Activated CD4-positive, alpha-beta T cell treated with anti-CD3 and anti-CD28 coated beads for 1 hour (primary cell): ENCODE measurements at places on chromosomes 4 and X.

- DNase-seq, result no peak
These were observed 402.5 kb downstream of the RAPGEF2 start for GRCh38 chr4:159505266-159505975.

- no peak for DNase-seq
These were observed 144.1 kb upstream of the DDX53 start for GRCh38 chrX:22855693-22856092.

DNA sequence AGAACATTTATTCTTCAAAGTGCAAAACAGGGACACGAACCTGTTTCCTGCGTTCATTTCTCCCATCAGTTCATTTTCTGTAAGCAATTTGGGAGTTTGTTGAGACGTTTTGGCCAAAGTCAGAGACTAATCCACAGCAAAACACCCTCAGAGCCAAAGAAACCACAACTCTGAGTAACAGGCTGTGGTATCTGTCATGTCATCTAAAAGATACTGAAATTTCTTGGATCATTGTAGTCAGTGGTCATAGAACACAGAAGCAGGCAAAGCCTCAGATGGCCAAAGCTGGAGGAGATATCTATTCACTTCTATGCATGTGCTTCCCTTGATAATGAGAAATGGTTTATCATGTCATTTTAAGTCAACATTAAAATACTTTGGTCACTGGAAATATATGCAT, 485.6 kb upstream of the GALNT7 start:
- DNase-seq, result no peak

GRCh38 chrX:31228909-31229308, 157.1 kb upstream of the FTHL17 start:
- no peak for DNase-seq

DNA sequence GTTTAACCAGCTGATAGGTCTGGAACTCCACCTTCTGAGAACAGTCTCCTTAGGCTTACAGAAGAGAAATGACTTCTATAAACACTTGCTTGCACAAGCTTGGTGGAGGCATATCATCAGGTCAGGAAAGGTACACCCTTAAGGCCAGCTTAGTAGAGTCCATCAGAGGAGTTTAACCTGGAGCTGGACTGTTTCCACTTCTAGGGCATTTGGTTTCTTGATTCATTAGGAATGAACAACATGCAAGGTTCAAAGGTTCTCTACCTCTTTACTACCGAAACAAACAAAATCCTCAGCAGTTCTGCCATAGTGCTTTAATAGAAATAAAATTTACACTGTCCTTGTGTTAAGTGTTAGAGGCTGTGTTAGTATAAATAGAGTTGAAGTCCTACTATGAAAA, 171.4 kb upstream of the NPY2R start:
- no peak for DNase-seq

GRCh38 chr4:89658701-89659024, 178.3 kb downstream of the SNCA start:
- DNase-seq, result no peak

GRCh38 chr4:169443748-169444147, 168.6 kb downstream of the NEK1 start:
- no peak for DNase-seq

- DNase-seq, result no peak
These were observed 49.9 kb upstream of the FGF13 start for GRCh38 chrX:138761380-138761779.

DNA sequence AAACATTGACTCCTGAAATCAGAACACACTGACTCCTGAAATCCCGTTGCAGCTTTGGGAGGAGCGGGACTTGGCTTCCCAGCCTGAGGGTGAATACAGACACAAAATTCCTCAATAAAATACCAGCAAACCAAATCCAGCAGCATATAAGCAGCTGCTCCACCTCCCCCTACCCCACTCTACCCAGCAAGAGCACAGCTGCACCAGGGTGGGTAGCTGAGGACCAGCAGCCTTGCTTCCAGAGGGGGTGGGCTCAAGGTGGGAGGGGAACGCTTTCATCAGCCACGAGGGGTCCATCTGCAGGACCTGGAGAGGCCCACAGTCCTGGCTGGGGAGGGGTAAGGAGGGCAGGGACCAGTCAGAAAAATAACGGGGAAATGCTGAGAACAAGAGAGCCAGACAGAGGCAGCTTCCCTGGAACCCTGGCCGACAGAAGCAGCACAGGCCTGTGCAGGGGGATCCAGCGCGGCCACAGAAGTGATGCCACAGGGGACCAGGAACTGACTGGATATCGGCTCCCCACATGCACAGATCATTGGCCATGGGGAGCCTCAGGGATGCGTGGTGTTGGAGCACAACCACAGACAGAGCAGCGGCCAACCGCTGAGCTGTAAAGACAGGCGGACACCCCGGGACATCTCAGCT, 49.8 kb downstream of the FGFRL1 start:
- no peak for DNase-seq

DNA sequence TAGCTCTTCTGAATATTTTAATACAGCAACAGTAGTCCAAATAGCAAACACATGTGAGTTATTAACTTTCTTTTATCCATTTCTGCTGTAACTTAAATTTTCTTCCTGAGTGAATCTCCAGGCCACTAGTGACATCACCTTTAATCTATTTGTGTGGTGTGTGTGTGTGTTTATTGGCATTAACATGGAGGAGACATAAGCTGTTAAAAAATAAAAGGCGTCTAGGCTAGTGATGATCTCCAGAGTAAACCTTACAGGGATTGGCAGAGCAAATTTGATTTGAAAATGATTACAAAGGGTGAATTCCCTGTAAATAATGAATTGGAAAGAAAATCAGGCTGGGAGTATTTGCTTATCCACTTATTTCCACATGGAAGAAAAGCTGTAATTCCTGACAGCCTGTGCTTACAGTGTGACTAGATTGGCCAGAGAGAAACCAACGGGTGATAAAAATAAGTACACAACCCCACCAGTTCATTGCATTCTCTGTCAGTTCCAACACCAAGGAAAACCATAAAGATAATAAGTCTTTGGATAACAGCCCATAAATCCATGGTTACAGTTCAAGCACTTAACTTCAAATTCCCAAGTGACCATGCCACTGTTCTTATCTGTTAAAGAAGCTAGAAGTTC, 186.1 kb downstream of the ENOX2 start:
- DNase-seq, result no peak

DNA sequence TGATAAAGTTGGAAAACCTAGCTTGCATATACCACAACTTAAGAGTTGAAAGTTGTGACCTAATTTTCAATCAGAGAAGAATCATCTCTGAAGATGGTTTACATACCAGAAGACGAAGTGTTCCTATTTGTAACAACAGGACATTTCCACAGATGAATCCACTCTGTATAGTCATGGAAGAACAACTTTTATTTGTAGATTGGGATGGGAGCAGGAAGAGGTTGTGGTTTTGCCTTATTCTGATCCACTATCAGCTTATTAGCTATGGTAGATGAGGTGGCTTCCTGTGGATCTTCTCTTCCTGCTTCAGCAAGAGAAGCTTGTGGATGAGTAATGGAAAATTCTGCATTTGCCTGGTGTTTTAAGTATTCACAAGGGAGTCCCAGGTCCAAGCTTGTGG, 18.6 kb upstream of the SUPT20HL1 start:
- no peak for DNase-seq

- DNase-seq, result no peak
These were observed 211.0 kb downstream of the NWD2 start for GRCh38 chr4:37455301-37456131.

DNA sequence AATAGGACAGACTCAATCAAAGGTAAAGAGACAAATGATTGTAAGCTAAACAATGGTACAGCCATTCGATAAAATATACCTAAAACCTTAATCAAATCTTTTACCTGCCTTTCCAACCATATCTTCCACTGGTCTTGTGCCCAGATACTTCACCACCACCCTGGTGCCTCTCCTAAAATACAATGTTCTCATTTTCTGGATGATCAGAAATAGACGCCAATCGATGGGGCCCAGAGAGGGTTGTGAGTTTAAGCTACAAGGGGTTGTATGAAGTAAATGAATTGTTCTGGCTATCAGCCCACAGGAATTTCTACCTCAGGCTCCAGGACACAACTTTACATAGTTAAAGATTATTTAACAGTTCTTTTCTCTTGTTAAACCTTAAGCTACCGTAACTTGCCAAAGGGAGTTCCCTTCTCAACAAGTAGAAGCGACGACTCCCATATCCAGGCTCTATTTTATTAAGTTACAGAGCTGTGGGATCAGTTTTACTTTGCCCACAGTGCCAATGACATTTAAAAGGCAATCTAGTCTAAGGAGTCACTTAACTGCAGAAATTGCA, 99.1 kb downstream of the CHRNA9 start:
- no peak for DNase-seq

GRCh38 chr4:110009550-110009949, 96.9 kb downstream of the EGF start:
- DNase-seq, result no peak

DNA sequence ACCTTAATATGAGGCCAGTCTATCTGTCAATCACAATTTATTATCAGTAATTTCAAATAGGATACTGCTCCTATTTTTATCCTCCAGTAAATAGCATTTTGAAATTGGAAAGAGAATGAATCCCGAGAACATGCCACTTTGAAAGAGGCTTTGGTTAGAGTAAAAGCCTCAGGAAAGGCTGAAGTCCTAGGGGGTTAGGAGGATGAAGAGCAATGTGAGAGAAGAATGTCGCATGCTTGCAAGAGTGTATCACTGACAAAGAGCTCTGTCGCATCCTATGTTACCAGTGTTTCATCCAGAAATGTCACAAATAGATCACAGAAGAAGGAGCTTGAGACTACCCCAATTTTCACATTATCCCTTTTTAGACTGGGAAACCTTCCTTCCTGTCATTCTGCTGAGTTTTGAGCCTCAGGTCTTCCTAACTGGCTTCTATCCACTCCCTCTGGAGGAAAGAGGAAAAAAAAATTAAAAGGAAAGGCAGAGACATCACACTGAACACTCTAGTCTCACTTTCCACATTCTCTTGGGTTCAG, 39.8 kb downstream of the GPM6A start:
- no peak for DNase-seq

DNA sequence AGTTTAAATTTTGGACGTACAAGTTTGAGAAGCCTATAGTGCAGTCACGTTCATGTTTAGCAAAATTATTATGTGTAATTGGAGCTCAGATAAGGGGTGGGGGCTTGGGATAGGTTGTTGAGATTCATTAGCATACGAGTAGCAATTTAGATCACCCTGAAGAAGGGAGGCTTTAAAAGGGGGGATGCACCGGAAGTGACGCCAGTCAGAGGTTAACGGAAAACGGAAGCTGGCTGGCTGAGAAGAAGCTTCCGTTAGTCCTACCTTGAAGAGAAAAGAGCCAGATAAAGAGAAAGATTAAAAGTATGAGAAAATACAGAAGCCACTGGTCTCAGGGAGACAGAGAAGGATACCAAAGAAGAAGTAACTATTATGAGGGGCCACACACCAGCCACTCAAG, 1.1 kb upstream of the NXT2 start:
- no peak for DNase-seq

GRCh38 chrX:63922221-63922620, 137.2 kb upstream of the ARHGEF9 start:
- DNase-seq, result no peak

DNA sequence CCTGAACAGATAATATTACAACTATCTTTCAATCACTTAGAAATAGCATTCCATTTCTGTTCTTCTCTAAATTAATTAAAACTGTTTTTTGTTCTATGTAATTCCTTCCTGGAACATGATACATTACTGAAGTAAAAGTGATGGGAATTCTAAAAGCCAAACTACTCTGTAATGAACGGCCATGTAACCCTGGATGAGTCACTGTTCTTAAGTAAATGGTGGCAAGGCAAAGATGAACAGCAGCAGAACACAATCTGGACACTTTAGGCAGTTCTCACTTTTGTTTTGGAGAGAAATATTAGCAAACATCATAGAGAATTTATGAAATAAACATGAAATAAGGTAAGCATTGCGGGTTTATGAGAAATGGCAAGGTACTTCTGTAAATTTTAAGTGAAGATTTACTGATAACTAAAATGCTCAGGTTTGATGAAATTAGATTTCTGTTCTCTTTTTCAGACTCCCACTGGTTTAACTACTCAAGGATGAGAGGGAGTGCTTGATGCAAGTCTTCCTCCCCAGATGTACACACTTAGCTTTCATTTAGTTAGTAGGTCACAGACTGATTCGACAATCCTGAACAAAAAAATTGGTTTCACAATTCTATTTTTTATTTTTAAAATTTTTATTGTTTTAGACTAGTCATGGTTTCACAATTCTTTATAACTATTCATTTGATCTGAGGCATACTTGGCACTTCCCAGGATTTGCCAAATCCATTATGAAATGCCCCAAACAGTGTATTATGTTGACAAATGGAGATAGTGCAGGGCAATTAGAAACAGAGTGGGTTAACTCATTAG, 964 bp upstream of the GPR82 start:
- DNase-seq, result no peak

GRCh38 chr4:26660261-26660660, 76.4 kb downstream of the TBC1D19 start:
- no peak for DNase-seq

- no peak for DNase-seq
These were observed 54.5 kb upstream of the FBXW7 start for GRCh38 chr4:152590179-152591031.

DNA sequence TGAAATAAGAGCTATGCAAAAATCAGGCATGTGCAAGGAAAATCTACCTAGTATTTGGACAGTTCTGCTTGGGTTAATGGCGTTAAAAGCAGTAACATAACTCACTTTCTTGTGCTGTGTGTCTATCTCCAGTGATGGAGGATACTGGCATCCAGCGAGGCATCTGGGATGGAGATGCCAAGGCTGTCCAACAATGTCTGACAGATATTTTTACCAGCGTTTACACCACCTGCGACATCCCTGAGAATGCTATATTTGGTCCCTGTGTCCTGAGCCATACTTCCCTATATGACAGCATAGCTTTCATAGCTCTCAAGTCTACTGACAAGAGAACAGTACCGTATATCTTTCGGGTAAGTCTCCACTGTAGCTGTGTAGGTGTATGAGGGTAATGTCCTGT, 2.6 kb downstream of the PRDM8 start:
- DNase-seq, result no peak

DNA sequence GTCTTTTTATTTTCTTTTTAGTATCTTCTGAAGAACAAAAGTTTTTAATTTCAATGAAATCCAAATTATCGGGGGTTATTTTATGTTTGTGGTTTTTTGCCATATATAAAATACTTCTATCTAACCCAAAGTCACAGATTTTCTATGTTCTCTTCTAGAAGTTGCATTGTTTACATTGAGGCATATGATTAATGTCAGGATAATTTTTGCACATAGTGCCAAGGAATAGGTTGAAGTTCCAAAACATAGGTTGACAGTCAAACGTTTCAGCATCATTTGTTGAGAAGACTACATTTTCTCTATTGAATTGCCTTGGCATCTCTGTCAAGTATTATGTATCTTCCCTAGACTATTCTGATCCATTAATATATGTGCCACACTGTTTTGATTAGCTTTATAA, 64.5 kb downstream of the ANKRD17 start:
- DNase-seq, result no peak

- DNase-seq, result no peak
These were observed 36.0 kb upstream of the ASMTL start for GRCh38 chrX:1488745-1489144.

- DNase-seq, result no peak
These were observed 13.4 kb downstream of the KLF3 start for GRCh38 chr4:38677441-38677840.

GRCh38 chr4:113411496-113411938, 350.0 kb downstream of the CAMK2D start:
- DNase-seq, result no peak
